ENCODE measurements at places on chromosomes 1 and 21. TPM values are rescaled to one million over a fixed set of nuclear protein-coding genes. Genes with fewer than 3 reads are reported as not detected.

DNA sequence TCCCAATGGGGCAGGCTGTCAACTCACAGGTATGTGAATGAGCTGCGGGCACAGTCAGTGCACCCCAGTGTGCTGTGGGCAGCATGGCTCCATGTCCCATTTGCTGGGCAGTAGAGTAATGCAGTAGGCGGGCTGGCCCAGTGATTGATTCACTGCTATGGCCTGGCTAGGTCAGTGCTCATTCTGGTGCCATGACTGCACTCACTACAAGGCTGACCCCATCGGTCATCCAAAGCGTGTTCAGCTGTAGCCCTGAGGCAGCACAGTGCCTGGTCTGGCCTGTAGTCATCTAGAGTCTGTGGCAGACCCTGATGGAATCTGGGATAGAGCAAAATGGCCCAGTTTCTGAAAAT lies 7.4 kb downstream of the HYI start:
- no peak overlapping the region for H3K27ac ChIP-seq
- no peak for DNase-seq
- peaks cover 13% of the 10 kb centered on the region for H3K36me3 ChIP-seq
- no peak overlapping the region for H3K4me3 ChIP-seq

DNA sequence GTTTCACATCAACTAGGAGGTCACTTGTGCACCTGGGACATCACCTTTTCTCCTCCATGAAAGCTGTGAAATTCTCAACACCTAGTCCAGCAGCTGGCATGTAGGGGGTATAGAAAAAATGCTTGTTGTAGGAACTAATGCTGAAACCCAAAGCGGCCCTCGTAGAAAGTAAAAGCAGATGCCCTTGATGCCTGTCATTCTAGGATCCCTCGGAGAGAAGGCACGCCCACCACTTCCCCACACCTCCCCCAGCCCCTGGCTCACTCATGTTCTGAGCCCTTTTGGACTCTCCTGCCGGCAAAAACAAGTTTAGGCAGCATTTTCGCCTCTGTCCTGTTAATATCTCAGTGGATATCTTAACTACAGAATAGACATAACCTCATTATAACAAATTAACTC lies 36.5 kb downstream of the RIPK4 start:
- DNase-seq: no peak
- peaks cover 4% of the 10 kb centered on the region for H3K27me3 ChIP-seq
- no peaks in the 10 kb centered on the region for H3K36me3 ChIP-seq

GRCh38 chr1:59819566-59820438 lies 5.1 kb downstream of the HOOK1 start:
- no peaks in the 10 kb centered on the region for H3K36me3 ChIP-seq
- no peak overlapping the region for H3K4me3 ChIP-seq
- no peaks in the 10 kb centered on the region for H3K4me1 ChIP-seq
- no peak overlapping the region for H3K27ac ChIP-seq
- no peak for DNase-seq
- peaks cover 37% of the 10 kb centered on the region for H3K27me3 ChIP-seq

Gene CHI3L1
- total RNA-seq: 0.22 TPM

Gene TFF1
- total RNA-seq: not detected

Gene NTMT2
- total RNA-seq: not detected

DNA sequence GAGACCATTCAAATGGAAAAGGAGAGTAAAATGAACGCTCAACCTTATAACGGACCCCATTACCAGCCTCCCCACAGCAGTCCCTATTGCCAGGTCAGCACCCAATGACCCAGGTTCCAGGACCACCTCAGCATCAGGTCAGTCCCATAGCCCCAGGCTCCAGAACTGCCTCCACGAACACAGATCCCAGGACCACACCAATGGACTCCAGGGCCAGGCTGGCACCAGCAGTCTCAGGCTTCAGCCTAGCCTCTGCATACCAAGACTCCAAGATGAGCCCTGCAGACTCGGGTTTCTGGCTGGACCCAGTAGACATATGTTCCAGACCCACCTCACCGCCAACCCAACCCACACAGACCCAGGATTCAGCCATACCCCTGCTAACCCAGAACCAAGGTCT lies 625.0 kb upstream of the RGS18 start:
- no peak overlapping the region for H3K27ac ChIP-seq
- no peaks in the 10 kb centered on the region for H3K27me3 ChIP-seq
- H3K36me3 ChIP-seq: no peaks in the 10 kb centered on the region
- no peak for DNase-seq
- no peaks in the 10 kb centered on the region for H3K4me1 ChIP-seq

DNA sequence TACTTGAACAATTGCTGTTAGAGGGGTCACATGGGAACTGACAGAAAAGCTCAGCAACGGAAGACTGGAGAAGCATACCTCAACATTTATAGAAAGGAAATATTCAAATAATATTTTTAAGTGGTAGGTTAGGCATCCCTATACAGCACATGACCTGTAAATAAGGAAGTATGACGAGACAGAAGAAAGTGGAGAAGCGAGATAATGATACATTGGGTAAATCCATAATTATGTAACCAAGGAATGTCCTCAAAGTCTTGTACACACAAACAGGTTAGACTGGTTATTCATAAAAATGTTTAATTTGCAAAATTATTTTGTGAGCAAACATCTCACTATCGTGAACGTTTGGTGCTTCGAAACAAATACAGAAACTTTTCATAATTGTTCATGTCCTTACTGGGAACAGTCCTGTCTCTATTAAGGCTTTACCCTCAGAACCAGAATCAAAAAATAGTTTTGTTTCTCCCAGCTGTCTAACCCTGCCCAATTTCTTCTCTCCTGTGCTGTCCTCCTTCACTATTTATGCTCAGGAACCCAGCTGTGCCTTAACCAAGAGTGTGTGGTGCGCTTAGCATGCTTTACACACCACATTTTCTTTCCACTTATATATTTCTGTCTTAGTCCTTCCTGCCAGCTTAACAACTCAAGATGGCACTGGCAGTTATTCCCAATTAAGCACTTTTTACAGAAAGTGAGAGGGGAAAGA lies 10.2 kb downstream of the KMO start:
- DNase-seq: no peak
- H3K4me3 ChIP-seq: no peak overlapping the region

Gene ST3GAL3
- total RNA-seq: 13.9 TPM

DNA sequence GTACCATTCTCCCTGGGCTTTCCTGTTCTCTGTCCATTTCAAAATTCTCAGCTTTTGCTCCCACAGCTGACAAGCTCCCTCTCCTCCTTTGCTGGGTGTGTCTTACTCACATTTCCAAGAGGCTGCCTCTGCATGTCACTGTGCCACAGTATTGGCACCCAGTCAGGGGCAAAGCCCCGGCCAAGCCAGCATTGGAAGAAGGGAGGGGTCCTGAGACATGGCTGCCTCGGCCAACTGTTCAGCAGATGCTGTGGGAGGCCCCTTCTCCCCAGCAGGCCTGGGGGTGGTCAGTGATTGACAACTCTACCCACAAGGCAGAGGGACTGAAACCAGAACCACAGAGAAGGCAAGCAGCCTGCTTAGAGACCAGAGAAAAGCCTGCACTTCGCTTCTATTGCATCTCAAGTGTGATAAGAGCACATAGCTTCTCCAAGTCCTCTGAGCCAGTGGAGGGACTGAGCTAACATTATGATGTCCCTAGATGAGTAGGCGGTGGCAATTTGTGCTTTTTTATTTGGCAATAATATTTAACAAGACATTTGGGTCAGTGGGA lies 294.1 kb downstream of the SIPA1L2 start:
- H3K4me3 ChIP-seq: no peak overlapping the region
- peaks cover 4% of the 10 kb centered on the region for H3K27me3 ChIP-seq
- DNase-seq: no peak
- H3K27ac ChIP-seq: no peak overlapping the region
- no peaks in the 10 kb centered on the region for H3K36me3 ChIP-seq

DNA sequence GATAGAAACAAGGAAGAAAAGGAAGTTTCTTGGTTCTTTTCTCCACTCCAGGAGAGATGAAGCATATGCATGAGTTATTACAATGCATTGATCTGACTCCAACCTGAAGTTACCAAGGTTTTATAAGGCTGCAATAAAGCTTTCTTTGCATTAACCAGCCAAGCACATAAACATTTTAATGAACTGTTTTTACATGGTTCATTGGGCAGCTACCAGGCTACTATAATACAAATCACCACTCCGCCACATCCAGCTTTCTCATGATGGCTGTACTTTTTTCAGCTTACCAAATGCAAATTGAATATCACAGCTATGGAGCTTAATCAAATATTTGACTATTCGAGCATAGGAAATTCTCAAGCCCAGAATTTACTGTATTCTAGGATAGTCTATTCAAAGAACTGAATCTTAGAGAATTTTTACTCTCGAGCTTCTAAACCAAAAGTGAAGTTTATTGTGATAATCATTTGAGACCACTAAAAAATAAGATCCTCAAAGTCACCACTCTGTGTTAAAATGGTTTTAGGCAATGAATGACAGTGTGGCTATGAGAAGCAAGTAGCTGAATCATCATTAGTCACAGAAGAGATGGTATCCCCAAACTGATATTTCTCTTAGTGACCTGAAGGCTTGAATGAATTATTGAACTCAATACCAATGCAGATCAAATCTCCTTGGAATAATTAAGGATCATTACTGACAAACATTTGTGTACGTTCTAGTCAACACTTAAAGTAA lies 58.6 kb upstream of the ZNF281 start:
- H3K36me3 ChIP-seq: no peaks in the 10 kb centered on the region
- H3K4me3 ChIP-seq: no peak overlapping the region
- peak; percentile 64 for DNase-seq
- H3K27ac ChIP-seq: no peak overlapping the region

- H3K27ac ChIP-seq: no peak overlapping the region
- H3K27me3 ChIP-seq: no peaks in the 10 kb centered on the region
- no peaks in the 10 kb centered on the region for H3K4me1 ChIP-seq
- DNase-seq: no peak
- H3K36me3 ChIP-seq: no peaks in the 10 kb centered on the region
- no peak overlapping the region for H3K4me3 ChIP-seq
Observed at GRCh38 chr1:4346131-4346530, 308.3 kb upstream of the AJAP1 start.

Gene ST6GALNAC5
- 12.2 TPM for total RNA-seq

Gene HLX
- total RNA-seq: 14.0 TPM

DNA sequence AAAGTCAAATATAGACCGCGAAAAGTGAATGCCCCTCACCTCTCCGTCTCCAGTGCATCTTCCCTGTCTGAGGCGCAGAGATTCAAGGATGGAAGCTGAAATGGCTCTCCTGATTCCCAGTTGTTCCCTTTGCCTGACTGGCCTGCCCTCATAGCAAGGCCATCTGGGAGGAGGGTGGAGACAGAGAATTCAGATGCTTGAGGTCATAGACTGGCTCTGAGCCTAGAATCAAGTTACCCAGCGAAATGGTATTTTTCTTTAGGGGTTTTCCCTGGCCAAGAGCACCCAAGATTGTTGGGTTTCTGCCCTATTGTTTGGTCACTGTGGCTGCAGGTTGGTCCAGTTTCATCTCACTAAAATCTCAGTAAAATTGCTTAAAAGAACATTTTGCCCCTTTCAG lies 7.2 kb downstream of the METTL13 start:
- H3K36me3 ChIP-seq: peaks cover 22% of the 10 kb centered on the region
- no peaks in the 10 kb centered on the region for H3K27me3 ChIP-seq
- peak; percentile 96 for DNase-seq
- H3K4me3 ChIP-seq: no peak overlapping the region

GRCh38 chr1:240737766-240738265 lies 125.9 kb upstream of the GREM2 start:
- H3K36me3 ChIP-seq: no peaks in the 10 kb centered on the region
- H3K27ac ChIP-seq: peak overlapping the region; percentile 27
- H3K4me1 ChIP-seq: peaks cover 37% of the 10 kb centered on the region
- H3K4me3 ChIP-seq: no peak overlapping the region

Gene TTC24
- not detected for total RNA-seq

Gene SGIP1
- 2.1 TPM for total RNA-seq

Gene SMYD3
- total RNA-seq: 39.1 TPM

Gene WDR26
- 43.4 TPM for total RNA-seq

- H3K27me3 ChIP-seq: no peaks in the 10 kb centered on the region
- no peak for DNase-seq
- peaks cover 51% of the 10 kb centered on the region for H3K4me1 ChIP-seq
- peaks cover 7% of the 10 kb centered on the region for H3K36me3 ChIP-seq
- peak overlapping the region; percentile 98 for H3K27ac ChIP-seq
Observed at GRCh38 chr1:21921100-21921875, 15.8 kb downstream of the HSPG2 start.

DNA sequence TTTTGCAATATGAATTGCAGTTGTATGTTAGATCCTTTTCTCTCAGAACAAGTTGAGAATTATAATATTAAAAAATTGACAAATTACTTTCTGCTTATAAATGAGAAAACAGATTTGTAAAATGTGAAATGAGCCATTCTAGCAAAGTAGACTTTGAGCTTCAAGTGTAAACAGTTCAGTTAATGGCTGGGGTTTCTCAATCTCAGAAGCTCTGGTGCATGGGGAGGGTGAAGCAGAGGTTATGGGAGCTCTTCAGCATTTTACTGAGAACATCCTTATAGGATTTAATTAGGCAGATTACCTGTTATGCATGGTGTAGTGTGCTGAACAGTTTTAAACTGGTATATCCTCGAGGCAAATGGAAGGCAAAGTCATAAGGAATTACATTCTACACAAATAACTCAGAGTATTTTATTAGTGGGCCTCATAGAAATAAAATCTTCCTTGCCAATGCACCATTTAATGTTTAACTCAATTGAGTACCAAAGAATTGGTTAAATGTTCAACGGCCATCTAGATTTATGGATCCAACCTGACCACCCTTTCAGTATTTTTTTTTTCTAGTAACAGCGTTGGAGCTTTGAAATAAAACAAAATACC lies 1143.6 kb upstream of the ADGRL2 start:
- H3K4me3 ChIP-seq: no peak overlapping the region
- H3K36me3 ChIP-seq: no peaks in the 10 kb centered on the region
- H3K27me3 ChIP-seq: no peaks in the 10 kb centered on the region
- no peak overlapping the region for H3K27ac ChIP-seq
- no peak for DNase-seq

DNA sequence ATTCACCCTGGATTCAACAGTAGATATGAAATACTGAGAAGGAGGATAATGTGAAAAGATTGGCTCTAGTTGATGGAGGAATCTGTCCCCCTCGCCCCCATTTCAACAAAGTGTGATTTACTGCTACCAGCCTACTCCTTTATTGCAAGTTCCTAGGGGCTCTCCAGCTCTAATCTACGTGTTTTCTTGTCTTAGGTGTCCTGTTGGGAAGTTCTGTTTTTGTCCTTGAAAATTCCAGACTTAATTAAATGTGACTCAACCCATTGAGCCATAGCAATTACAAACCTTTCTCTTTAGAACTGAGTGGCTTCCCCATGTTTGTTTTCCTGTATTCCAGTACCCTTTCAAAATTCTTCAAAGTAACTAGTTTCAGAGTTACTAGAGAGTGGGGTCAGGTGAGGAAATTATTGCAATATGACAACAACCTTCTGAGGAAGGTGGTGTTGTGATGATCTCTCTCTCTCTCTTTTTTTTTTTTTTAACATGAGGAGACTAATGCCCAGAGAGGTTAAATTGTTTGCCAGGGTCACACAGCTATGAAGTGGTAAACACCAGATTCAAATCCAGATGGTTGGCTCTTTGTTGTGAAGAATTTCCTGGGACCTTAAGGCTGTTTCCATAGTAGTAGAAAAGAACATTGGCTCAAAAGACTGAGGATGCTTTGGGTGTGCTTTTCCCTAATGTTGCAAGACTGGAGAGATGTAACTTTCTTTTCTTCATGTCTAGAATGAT lies 3.5 kb downstream of the RGL1 start:
- no peaks in the 10 kb centered on the region for H3K27me3 ChIP-seq
- H3K27ac ChIP-seq: peak overlapping the region; percentile 74
- peaks cover 54% of the 10 kb centered on the region for H3K4me1 ChIP-seq
- DNase-seq: peak; percentile 62
- H3K36me3 ChIP-seq: no peaks in the 10 kb centered on the region
